Colonic mucosa (tissue), 4 donors: ENCODE measurements at places on chromosomes 2 and 18.

- no peak for DNase-seq
Observed at GRCh38 chr2:75102011-75102410, 97.3 kb downstream of the TACR1 start.

DNA sequence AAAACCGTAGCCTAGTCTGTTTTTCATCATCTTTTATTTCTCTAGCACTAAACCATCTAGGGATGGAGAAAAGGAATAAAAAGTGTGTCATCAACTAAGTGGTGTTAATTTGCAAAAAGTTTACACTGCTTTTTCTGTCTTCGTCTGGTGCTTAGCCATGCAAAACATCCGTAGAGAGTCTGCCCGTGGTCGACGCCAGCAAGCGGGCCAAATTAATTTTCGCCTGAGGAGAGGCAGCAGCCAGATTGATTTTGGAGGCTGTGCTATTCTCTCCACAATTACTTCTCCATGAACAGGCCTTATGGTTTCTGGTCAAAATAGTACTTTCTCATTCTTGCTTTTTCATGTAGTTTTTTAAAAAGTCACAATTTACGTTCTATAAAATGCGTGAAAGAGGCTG, 46.3 kb downstream of the TNFRSF11A start:
- DNase-seq: no peak

- DNase-seq: no peak
Observed at GRCh38 chr2:233981574-233982420, 64.6 kb downstream of the TRPM8 start.

DNA sequence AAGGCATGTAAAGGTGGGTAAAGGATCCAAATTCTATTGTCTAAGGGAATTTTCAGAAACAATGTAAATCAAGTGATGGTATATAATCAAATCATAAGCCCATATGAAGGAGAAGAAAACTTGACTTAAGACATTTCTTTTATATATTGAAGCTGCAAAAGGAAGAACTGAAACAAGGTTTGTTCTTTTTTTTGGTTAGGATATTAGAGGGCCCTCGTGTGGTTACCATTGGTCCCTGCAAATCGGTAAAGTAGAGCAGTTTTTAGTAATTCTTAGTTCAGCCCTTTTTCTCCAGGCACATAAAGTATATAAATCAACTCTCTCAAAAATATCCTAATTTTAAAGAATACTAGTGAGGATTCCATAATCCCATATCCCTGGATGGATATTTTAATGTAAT, 105.6 kb upstream of the STK17B start:
- no peak for DNase-seq
